ENCODE measurements at places on chromosomes 13 and 19.

DNA sequence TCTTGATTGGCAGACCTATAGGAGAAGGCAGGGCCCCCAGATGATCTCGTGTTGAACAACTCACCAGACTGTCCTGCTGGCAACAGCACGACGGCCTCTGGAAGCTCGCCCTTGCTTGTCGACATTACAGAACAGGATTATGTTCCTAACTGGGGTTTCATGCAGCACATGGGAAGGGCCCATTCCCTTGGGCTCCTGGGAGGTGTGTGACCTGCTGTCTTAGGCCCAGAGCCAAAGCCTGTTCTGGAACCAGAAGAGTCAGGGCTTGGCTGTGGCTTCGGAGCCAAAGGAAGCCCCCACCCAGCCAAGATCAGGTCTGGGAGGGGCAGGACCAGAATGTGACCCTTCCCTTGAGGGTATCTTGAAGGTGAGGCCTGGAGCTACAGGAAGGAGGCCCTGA, 36.9 kb downstream of the RGCC start:
- no peak for DNase-seq

GRCh38 chr13:72537395-72537780, 190.0 kb downstream of the MZT1 start:
- no peak for DNase-seq

DNA sequence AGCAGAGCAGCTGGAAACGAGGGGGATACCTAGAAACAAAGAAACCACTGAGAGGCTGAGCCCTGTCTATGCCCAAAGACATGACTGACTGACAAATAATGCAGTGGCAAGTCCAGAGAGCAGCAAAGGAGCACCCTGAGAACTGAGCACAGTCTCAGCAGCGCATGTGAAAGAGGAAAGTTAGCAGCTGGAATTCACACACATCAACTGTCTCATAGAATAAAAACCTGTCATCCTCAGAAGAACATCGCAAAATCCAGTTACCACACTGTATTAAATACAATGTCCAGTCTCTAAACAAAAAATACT, 24.1 kb upstream of the DLEU7 start:
- DNase-seq: no peak

DNA sequence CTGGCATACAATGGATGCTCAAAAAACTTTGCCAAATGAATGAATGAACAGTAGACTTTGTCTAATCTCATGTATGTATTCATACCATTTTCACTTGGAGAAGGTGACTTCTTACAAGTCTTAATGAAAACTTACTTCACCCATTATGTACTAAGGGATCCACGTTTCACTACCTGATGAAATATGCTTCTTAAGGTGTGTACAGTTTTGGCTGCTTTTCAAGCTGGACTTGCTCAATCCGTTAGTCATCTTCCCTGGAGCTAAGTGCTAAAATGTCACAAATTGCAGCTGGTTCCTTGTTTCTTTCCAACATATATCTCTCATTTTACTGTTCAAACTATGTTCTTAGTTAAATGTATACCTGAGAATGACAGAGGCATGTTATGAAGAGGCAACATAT, 4.2 kb upstream of the CCNA1 start:
- DNase-seq: no peak

GRCh38 chr13:77806518-77806917, 109.0 kb downstream of the SLAIN1 start:
- no peak for DNase-seq

DNA sequence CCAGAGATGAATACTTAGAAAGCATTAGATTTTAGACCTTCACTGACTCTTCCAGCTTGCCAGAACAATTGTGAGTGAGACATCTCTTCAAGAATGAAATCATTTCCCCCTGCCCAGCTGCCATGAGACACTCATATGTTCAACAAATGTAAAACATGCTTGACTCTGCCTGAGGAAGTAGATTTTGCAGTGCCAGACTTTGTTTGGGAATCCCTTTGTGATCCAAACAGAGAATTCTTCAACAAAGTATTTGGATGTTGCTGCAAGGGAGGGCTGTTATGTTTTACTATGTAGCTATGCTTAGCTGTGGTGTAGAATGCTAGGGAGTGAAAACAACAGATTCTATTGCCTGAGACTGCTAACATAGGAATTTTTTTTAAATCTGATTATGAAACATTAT, 416.4 kb downstream of the DCT start:
- DNase-seq: no peak

GRCh38 chr13:36666477-36667229, 7.2 kb upstream of the SERTM1 start:
- DNase-seq: no peak
